ENCODE measurements at places on chromosomes 1 and 21.

DNA sequence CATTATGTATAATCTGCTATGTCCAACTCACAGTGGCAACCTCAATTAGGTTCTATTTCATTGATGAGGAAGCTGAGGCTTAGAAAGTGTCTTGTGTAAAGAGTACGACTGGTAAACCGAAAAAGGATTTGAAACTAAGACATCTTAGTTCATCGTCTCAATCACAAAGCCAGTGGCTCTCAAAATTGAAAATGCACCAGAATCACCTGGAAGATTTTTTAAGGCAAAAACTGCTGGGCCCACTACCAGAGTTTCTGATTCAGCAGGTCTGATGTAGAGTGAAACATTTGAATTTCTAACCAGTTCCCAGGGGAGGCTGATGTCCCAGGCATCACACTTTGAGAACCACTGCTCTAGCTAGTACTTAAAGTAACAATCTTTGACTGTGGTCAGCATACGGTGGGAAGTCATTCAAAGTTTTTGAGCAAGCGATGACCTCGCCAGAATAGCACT lies 5.2 kb upstream of the LRRC53 start:
- DNase-seq = no peak

- DNase-seq = no peak
Observed at GRCh38 chr21:29166323-29166722, 35.9 kb downstream of the MAP3K7CL start.

DNA sequence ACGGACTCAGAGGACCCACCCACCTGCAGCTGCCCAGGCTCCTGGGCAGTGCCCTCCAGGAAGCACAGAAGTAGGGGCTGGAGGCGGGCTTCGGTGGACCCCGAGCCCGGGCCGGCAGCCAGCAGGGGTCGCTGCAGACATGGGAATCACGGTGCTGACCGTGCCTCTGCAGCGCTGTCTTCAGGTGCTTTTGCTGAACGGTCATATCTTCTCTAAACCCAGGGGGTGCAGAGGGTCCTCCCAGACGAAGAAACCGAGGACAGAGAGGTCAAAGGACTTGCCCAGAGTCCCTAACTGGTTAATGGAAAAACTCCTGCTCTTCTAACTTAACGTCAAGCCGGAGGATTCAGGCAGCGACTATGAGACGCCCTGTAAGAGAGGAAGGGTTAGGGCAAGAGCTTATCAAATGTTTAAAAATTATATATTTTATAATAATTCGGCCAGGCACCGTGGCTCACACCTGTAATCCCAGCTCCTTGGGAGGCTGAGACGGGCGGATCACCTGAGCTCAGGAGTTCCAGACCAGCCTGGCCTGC lies 21.5 kb upstream of the LEFTY2 start:
- DNase-seq = peak; percentile 87

- no peak for DNase-seq
Observed at GRCh38 chr21:31115249-31115648, 77.0 kb upstream of the KRTAP19-8 start.

DNA sequence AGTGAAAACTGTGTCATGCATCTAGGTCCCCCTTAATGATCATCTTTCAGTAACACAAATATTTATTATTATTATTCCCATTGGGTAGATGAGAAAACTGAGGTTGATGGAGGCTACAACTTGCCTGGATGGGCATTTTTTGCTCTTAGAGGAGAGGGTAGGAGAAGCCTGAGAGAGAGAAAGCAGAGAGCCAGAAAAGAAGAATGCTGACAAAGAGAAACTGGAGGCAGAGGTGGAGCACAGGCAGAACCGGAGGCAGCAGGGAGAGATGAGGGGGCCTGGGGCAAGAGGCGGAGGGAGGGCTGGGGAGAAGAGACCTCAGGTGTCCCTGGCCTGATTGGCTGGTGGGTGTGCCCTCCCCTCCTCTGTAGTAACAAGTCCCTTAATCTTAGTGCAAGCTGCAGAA lies 4.1 kb downstream of the BLACAT1 start:
- peak; percentile 94 for DNase-seq

DNA sequence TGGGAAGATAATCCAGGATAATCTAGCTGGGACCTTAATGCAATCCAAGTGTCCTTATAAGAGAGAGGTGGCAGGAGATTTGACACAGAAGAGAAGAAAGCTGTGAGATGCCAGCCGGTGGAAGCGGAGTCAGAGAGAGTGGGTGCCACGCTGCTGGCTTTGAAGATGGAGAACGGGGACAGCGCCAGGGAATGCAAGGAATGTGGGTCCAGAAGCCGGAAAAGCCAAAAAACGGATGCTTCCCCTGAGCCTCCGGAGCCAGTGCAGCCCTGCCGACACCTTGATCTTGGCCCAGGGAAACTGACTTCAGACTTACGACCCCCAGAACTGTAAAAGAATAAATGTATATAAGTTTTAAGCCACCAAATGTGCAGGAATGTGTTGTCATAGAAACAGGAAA lies 152.6 kb downstream of the ZNF281 start:
- no peak for DNase-seq

- DNase-seq = no peak
Observed at GRCh38 chr1:24252185-24252780, 65.2 kb upstream of the IFNLR1 start.

GRCh38 chr1:11479375-11479979 lies 522 bp downstream of the DISP3 start:
- DNase-seq = no peak

- DNase-seq = no peak
Observed at GRCh38 chr21:14616380-14617039, 70.4 kb upstream of the SAMSN1 start.

DNA sequence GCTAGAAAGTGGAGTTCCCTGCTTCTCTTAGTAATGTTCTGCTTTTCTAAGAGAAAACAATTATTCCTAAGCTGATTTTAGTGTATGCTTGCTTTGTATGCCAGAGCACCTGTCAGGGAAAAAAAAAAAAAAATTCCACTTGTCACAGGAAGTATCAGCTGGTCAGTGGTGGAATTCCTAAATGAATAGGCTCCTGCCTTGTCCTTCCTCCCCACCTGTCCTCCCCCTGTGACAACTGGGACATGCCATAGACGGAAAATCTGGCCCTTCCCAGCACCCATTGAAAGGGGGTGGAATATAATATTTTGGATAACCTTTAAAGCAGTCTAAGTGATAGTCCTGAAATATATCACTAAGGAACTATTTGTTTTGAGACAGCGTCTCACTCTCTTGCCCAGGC lies 10.8 kb downstream of the FNDC5 start:
- DNase-seq = no peak

- no peak for DNase-seq
Observed at GRCh38 chr21:38459490-38459889, 38.8 kb downstream of the ERG start.

- DNase-seq = no peak
Observed at GRCh38 chr1:94384485-94385265, 33.5 kb upstream of the ABCD3 start.

GRCh38 chr1:15559189-15559810 lies 25.6 kb downstream of the AGMAT start:
- no peak for DNase-seq

DNA sequence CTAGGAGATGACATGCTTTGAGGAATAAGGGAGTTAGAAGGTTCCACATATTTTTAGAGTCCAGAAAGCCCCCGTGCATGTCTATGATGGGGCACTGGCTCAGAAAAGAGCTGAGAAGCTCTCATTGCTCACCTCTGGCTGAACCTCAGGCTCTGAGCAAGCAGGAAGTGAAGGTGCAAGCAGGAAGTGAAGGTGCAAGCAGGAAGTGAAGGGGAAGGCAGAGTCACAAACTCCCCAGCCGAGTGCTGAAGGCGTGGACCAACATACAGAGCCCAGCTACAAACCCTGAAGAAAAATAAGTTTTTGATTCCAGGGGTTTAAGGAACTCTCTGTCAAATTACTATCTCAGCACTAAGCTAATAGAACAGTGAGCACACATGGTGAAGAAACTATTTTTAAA lies 7.0 kb downstream of the KRTAP10-8 start:
- no peak for DNase-seq

DNA sequence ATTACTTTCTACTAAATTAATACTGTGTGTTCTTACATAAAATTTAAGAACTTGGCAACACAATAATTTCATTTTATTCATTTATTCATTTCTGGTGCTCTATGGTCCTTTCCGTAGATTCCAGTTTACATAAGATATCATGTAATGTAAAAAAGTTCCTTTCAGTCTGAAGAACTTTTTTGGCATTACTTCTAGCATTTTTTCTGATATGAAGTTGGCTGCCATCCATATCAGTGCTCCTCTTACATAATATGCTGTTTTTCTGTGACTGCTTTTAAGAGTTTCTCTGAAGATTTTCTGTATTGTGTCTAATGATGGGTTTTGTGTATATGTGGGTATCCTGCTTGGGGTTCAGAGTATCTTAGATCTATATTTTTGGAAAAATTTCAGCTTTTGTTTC lies 34.8 kb downstream of the LIN9 start:
- no peak for DNase-seq

DNA sequence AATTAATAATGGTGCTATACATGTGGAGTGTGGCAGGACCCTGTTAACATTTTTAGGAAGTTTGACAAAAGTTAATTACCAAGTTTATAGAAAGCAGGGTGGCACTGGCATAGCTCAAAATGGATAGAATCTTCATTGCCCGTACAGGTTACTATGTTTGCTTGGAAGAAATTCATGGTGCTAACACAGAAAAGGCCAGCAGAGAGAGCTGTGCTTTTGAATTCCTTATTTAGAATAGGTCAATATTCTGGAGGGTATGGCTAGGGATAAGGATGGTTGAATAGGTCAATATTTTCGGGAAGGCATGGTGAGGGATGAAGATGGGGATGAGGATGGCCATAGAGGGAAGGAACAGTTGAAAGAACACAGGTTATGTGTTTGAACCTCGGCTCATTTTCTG lies 345.1 kb downstream of the LMO4 start:
- no peak for DNase-seq

DNA sequence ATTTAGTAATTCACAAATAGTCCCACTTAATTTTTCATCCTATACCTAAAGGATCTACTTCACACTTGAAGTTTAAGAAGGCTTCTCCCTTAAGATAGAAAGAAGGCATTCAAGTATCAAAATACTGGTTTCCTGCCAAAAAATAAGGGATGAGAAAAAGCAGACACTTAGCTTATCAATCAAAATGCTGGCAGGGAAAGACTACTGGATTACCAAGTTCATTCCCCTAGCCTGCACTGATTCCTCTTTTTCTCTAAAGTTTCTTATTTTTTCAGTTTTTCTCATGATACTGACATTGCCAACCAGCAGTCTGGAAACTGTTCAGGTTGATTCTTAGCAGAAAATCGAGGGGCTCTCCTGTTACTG lies 204.6 kb downstream of the GABPA start:
- DNase-seq = no peak

- DNase-seq = no peak
Observed at GRCh38 chr1:232274236-232274855, 355.6 kb downstream of the SIPA1L2 start.

GRCh38 chr1:62012836-62013235 lies 181.8 kb upstream of the L1TD1 start:
- no peak for DNase-seq

DNA sequence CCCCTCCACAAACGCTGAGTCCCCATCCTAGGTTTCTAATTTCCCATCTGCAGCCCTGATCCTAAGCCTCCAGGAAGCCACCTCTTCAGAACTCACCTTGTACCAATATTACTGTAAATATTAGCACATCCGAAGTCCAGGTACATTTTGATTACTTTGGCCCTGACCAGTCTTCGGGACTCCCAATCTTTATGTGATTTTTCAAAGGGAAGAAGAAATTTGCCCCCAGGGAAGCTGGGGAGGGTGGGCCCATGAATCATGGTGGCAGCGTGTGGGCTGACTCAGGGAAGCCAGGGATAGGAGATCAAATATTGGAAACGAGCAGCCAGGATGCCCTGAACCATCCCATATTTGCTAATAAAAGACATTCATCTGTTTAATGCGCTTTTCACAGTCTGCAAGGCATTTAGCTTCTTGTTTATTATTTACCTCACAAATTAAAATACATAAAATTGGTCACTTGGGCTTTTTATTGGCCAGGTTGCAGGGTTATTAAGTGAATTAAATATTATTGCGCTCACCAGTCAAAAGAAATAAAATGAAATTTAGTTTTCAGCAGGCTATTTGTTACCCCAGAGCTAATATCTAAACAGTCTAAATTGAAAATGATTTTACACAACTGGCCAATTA lies 46.6 kb downstream of the KIAA0040 start:
- peak; percentile 36 for DNase-seq

GRCh38 chr1:56584910-56585528 lies 5.7 kb upstream of the PLPP3 start:
- no peak for DNase-seq

DNA sequence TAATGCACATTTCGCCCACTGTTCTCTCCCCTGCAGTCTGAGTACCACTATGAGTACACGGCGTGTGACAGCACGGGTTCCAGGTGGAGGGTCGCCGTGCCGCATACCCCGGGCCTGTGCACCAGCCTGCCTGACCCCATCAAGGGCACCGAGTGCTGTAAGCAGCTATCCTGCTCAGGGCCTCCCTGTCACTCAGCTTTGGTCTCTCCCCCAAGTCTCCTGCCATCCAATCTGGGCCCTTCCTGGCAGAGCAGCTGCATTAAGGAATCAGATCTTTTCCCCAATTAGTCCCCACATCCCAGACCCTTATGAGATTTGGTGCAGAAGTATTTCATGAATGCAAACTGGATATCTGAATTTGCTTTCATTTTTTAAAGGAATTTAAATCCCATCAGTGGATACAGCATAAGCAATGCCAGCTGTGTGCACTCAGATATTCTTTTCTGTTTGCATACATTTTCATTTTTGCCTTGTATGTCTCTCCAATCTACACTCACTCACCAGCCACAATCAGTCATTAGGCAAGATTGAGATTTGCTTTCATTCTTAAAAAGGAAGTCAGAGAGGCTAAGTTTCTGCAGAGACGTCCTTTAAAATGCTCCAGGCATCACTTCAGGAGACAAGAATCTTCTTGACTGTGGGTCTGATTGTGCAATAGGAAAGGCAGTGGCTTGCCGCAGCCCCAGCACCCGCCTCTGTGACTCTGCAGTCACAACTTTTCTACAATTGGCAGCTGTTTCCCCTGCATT lies 48.1 kb downstream of the ELAPOR1 start:
- peak; percentile 31 for DNase-seq

GRCh38 chr1:203682473-203683383 lies 56.1 kb downstream of the ATP2B4 start:
- no peak for DNase-seq

DNA sequence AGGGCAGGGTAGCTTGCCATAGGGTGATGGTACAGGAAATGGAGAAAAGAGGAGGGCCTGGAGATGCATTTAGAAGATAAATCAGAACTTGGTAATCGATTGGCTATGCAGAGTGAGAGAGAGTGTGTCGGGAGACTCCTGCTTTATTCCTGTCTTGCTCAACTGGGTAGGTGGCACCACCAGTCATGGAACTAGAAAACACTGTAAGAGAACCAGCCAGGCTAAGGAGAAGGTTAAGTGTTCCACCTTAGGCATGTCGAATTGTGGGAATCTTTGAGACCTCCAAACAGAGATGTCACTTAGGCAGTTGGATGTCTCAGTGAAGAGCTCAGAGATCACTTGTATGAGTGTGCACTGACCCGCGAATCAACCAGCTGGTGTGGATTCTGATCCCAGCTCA lies 28.7 kb upstream of the RD3 start:
- DNase-seq = no peak

DNA sequence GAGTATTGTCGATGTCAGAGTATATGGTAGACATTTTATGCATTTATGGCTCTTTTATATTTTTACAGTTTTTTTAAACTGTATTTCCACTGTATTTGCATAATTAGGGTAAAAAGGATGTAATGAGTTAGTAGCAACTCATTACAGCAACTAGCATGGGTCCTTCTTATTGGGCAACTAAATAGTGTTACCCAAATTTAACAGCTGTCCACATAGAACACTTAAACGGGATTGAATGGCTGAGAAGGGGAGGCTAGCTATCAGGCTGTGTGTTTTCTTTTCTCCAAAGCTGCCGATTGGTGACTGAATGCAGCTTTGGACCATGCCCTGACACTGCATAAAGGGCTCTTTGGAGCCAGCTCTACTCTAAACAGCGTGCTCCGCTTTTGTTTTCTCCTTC lies 75.4 kb downstream of the PTPRC start:
- no peak for DNase-seq
